ENCODE measurements at places on chromosomes 7 and 10. TPM values are rescaled to one million over a fixed set of nuclear protein-coding genes. Genes with fewer than 3 reads are reported as not detected.

- no peak for DNase-seq
Measured at GRCh38 chr7:3042861-3043489, 692 bp downstream of the CARD11 start.

- no peak for DNase-seq
Measured at GRCh38 chr10:43863270-43863669, 214.6 kb upstream of the ZNF32 start.

Gene ZNF32
- total RNA-seq = 28.4 TPM

DNA sequence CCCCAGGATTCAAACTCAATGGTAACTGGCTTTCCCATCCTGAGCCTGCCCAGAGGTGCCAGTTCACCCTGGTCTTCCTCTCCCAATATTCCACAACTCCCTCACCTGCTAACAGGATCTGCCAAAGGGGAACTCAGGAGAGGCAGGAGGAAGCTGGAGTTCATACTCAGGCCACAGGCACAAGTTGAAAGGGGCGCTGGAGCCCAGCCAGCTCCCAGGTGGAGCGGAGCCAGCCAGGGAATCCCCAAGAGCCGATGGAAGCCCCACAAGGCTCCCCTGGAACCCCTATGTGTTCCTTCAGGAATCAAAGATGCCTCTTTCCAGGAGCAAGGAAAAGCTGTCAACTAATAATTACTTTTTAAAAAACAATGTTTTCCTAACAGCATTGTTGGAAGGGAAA is 63.5 kb downstream of the SH3PXD2A start:
- no peak for DNase-seq

DNA sequence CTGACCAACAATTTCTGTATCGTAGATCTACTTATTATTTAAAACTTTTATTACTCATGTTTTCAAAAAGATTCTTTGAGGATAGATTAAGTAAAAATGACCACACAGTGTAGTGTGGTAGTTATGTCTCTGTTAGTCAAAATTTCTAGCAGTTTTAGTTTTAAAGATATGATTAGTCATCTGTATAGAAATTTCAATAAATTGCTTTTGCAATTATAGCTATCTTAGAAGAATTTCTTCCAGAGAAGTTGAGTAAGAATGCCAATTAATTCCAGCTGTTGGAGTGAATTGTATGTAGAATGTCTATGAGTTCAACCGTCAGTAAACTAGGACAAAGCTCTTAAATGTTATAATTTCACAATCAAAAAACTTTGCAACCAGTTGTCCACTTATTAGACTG is 229.7 kb downstream of the CDK14 start:
- DNase-seq = peak; percentile 87

Gene CLRN3
- total RNA-seq = 0.39 TPM

Gene SSC4D
- 0.89 TPM for total RNA-seq

- DNase-seq = no peak
Measured at GRCh38 chr10:24853661-24854060, 98.7 kb downstream of the PRTFDC1 start.

- DNase-seq = no peak
Measured at GRCh38 chr10:116255886-116256751, 16.9 kb downstream of the GFRA1 start.

- peak; percentile 53 for DNase-seq
Measured at GRCh38 chr10:45421221-45422097, 47.4 kb downstream of the ALOX5 start.

- no peak for DNase-seq
Measured at GRCh38 chr10:89980166-89980565, 278.8 kb downstream of the KIF20B start.

Gene CDH23
- total RNA-seq = 6.3 TPM

GRCh38 chr10:104038537-104038936 is 47.1 kb downstream of the COL17A1 start:
- DNase-seq = no peak

DNA sequence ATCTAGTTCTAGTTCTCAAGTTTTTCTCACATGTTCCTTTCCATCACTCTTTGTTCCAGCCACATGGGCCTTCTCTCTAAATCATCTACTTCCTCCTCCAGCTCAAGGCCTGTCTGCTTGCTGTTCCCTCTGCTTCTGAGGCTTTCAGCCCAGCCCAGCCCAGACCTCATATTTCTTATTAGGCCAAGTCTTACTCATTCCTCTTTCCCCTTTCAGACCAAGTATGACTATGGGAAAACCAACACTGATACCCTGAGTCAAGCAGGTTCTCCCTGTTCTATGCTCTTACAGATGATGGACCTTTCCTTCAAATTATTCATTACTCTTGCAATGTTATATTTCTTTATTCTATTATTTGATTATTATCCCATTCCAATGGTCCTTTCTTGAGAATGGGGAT is 80.3 kb upstream of the SEM1 start:
- DNase-seq = no peak

DNA sequence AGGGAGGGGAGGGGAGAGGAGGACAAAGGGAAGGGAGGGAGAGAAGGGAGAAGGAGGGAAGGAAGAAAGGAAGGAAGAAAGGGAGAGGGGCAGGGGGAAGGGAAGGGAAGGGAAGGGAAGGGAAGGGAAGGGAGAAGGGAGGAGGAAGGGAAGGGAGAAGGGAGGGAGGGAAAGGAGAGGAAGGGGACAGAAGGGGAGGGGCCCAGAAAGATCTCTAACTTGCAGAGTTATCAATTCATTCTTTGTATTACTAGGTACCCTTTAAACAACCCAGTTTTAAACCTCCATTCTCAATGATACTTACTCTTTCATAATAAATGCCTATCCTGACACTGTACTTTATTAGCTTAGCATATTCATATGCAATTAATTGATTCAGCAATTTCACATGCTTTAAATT is 192.0 kb downstream of the ELMO1 start:
- DNase-seq = no peak

Gene CFAP69
- total RNA-seq = 15.3 TPM

- DNase-seq = no peak
Measured at GRCh38 chr7:100957832-100958421, 8.6 kb downstream of the MUC3A start.

Gene GLI3
- total RNA-seq = 23.4 TPM

DNA sequence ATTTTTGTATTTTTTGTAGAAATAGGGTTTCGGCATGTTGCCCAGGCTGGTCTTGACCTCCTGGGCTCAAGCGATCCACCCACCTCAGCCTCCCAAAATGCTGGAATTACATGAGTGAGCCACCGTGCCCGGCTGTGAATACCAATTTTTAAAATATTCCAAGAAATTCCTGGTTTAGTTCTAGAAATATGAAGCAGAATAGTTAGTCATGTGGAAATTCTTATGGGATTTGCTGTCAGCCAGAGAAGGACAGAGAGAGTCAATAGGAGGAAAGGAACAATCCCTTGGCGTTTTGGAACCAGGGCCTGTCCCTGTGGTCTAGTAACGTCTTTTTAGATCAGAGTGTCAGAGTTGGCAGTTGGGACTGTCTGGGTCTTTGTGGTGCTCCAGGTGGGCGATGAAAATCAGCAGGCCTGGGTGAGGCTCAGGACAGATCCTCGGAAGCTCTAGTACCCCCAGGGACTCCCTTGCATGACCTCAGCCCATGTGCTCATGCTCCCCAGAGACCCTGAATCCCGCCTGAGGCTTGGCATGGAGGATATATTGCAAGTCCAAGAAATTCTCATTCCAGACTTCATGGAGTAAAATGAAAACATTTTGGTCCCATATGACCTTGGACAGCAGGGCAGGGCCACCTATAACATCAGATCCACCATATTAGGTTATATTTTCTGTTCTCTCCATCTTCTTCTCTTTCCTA is 7.8 kb downstream of the NODAL start:
- DNase-seq = no peak

DNA sequence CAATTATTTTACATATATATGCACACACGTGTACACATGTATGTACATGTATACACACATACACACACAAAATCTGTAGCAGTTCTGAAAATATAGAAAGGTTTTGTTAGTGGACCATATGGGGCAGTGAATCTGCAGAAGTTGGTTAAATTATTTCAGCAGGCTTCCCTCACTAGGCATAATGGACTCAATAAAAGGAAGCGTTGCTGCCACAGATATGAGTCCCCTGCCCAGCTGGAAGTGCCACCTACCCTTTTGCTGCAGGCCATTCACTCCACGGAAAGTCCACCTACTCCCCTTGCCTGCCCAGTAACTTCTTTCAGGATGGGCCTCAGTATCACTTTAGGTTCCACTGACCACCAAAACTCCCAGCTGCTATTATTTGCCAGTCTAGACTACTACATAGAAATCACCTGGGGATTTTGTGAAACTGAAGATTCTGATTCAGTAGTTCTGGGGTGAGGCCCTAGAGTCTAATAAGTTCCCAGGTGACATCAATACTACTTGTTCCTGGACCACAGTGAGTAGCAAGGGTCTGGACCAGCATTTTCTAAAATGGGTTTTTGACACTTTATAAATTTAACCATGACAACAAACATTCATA is 29.3 kb upstream of the CROT start:
- DNase-seq = no peak

- no peak for DNase-seq
Measured at GRCh38 chr10:123868038-123869019, 23.3 kb downstream of the CPXM2 start.

DNA sequence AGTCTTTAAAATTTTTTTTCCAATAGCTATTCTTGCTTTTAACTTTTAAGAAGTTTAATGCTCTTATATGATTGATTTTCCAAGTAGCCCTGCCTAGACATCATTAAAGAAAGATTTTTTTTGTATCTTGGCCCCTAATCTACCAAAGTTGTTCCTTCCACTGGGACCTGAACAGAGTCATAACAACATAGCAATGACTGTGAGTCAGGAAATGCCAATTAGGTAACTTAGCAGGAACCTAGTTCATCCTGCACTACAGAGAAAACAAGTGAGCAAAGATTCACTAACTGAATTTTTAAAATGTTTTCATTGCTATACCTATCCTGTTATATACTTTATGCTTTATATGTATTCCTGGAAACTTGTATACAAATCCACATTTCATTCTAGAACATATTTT is 284.7 kb downstream of the BICC1 start:
- no peak for DNase-seq

- no peak for DNase-seq
Measured at GRCh38 chr7:137685433-137686164, 161.2 kb downstream of the DGKI start.

GRCh38 chr7:108408296-108408991 is 47.8 kb downstream of the NRCAM start:
- DNase-seq = no peak

Gene FAM25C
- not detected for total RNA-seq

Gene GRID1
- total RNA-seq = 2.7 TPM

DNA sequence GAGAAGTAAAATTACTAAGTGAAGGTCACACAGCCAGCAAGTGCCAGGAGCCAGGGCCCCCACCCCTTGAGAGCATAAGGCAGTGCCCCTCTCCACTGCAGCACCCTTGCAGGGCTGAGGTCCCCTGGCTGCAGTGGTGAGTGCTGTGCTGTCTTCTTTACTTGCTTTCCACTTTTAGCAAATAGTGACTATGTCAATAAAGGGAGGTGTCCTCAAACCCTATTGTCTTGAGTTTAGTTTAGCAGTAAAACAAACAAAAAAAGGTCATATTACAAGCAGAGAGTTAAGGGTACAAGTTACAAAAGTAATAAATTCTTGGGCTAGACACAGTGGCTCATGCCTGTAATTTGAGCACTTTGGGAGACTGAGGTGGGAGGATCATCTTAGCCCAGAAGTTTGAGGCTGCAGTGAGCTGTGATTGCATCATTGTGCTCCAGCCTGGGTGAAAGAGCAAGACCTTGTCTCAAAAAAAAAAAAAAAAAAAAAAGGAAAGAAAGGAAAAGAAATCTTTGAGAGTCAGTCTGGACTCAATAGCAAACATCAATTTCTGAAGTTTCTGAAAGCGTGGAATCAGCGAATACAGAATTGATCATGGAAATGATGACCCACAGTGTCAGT is 39.0 kb upstream of the KIF5B start:
- no peak for DNase-seq

- DNase-seq = peak; percentile 9
Measured at GRCh38 chr10:104209575-104210198, 22.5 kb downstream of the CFAP43 start.

- peak; percentile 70 for DNase-seq
Measured at GRCh38 chr10:61970182-61971002, 68.9 kb downstream of the ARID5B start.

GRCh38 chr7:116095396-116095795 is 64.8 kb upstream of the TFEC start:
- DNase-seq = no peak

Gene HSPA12A
- total RNA-seq = 11.2 TPM

DNA sequence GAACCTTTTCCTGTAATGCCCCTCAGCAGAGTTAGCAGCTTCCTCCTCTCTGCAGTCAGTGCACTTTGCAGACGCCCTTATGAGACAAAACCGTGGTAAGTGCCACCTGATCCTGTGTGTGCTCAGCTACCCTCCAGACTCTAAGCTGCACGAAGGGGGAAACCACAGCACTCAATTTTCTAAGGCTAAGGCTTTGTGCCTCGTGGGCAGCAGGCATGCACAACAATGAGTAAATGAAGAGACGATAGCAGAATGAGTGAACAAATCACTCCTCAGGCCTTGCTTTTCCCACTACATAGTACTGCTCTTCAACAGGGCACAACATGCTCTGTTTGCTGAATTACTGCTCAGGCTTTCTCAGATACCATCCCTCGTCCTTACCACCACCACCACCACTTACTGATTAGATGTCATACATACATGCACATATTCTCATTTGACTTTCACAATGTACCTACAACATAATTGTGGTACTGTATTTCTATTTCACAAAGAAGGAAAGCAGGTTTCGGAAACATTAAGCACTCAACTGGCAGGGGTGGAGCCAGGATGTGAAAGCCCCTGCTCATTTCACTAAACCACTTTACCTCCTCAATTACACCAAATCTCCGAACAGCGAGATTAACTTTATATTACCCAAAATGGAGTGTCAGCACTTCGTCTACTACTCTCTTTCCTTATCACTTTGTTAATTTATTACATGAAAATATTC is 85.4 kb downstream of the ICA1 start:
- DNase-seq = no peak

GRCh38 chr10:86451604-86451960 is 70.0 kb downstream of the WAPL start:
- no peak for DNase-seq

DNA sequence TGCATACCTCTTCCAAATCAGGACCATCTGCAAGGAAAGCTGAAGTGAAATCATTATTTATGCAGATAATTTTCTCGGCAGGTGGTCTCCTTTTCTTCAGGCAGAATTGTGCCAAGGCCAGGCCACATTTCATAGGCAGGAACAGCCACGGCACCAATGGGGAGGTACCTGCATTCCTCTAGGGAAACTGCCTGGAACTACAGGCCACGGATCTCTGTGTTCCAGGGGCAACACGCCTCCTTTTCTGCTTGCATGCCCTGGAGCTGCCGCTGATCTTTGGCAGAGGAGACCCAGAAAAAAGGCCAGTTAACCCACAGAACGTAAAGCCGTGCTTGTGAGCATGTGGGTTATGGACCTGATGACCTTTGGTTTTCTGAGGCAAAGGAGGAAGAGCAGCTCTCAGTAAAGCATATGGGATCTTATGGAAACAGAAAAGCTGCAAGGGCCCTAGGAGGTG is 111.2 kb upstream of the KIAA1217 start:
- no peak for DNase-seq

Gene KIF11
- 15.1 TPM for total RNA-seq

Gene IFIT1B
- total RNA-seq = 4.9 TPM
